ENCODE measurements at places on chromosomes 11 and 22.

DNA sequence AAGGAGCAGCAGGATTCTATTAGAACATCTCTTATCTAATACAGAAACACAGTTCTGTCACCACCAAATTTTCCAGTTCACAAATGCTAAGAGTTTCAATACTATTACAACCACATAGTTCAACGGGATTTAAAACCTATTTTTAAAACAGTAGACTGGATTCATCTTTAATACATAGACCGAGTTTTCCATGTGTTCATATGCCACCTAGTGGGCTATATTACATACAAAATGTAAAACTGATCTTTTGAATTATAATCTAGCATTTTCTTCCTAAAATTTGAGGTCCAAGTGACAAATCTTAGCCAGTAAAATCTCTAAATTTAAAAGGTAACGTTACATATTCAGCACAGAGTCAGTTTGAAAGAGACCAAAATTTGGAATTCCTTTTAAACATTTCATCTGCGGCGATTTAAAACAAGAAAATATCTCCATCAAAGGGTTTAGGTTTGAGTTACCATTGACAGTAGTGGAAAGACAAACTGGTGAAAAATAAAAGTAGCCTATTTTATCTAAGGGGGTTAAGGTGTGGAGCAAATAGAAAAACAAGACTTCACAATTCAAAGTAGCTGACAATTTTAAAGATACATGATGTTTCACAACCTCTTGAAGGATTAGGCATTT, 269.3 kb upstream of the MPPED2 start:
- DNase-seq: no peak

DNA sequence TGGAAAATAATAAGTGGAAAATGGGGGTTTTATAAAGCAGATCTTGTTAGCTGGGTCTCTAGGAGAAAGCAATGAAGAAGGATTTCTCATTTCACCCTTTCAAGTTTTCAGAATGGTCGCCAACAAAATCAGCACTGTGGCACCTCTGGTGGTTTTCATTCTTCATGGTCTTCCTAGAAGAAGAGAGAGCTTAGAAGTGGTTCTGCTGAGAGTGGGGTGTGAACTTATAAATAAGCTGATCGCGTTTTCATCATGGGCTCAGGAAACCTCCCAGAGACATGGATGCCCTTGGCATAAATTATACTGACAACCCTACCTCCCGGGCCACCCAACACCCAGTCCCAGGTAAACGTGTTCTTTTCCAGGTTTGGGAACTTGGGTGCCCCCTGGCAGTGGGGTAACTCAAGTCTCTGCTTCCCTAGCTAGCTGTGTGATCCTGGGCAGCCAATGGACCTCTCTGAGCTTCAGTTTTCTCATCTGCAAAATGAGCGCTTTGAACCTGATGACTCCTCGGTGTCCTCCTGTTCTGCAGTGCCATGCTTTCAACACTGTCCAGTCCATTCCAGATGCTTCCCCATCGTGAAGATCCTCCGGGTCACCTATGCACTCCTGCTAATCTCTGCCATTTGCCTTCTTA, 72.6 kb upstream of the GRAMD1B start:
- DNase-seq: no peak

GRCh38 chr11:132782102-132782501, 750.2 kb downstream of the OPCML start:
- DNase-seq: no peak

- no peak for DNase-seq
Observed at GRCh38 chr11:43856993-43857392, 23.6 kb upstream of the ALKBH3 start.

DNA sequence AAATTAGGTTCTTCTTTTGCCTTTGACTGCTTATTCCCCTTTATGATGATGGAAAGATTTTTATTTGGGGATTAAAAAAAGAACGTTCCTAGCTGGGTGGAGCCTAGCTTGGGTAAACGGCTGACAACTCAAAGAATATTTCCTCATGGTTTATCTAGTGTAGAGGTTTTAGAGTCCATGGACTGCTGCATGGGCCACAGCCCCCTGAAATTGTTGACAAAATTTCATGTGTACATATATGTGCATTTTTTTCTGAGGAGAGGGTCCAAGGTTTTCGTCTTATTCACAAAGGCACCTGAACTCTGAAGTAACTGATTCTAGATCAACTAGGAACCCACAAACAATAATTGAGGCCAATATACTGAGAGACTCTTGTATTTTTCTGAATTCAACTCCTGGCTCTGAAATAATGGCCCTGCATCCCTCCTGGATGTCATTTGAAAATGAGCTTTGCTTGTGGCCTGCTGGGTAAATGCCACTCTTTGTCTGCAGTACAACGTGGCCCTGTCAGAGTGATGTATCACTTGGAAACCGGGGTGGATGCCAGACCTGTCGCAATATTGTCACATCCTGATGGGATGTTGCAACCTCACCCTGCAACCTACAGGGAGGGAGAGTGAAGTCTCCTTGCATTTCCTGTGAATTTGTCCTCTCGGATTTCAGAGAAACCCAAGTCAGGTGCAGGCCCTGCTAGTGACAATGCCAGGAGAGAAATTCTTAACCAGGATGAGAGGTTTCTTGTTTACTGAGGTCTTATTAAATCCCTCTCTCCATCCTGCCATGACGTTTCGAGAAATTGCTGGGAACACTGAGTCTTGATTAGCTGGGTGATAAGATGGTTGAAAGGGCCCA, 33.8 kb downstream of the EHF start:
- peak; percentile 78 for DNase-seq

DNA sequence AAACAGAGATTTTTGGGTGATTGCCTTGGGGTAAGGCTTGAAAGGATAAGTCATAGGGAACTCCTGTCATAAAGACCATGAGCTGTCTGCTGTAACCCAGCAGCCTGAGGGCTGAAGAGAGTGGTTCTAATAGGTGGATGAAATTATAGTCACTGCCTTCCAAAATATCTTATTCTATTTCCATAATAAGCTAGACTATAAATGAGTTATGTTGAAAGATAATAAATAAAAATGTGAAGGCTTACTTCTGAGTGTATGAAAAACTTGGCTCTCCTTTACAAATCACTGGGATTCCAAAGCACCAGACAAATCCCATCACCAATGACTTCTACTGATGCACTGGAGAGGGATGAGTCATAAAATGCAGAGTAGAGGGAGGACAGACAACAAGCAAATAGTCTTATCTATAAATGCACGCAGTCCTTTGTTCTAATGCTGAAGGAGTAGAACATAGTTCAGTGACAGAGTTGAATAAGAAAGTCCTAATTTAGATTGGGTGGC, 775.0 kb upstream of the LRRC4C start:
- no peak for DNase-seq

DNA sequence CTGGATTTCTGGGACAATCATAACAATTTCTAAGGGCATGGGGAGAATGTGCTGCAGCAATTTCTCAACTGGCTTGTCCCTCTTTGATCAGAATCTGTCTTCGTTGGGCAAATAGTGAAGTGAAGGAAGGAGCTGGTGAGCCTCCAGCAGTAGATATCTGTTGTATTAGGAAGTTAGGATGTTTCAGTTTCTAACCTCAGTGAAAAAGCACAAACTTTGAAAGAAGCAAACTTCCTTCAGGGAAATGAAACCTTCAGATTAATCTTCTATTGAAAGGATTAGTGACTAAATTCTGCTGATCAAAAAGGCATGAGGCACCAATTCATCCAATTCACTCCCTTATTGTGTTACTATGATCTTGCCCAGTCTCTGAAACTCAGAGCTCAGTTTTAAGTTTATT, 24.3 kb downstream of the LMO2 start:
- DNase-seq: no peak

- DNase-seq: no peak
Observed at GRCh38 chr11:28542561-28542960, 434.4 kb downstream of the METTL15 start.

DNA sequence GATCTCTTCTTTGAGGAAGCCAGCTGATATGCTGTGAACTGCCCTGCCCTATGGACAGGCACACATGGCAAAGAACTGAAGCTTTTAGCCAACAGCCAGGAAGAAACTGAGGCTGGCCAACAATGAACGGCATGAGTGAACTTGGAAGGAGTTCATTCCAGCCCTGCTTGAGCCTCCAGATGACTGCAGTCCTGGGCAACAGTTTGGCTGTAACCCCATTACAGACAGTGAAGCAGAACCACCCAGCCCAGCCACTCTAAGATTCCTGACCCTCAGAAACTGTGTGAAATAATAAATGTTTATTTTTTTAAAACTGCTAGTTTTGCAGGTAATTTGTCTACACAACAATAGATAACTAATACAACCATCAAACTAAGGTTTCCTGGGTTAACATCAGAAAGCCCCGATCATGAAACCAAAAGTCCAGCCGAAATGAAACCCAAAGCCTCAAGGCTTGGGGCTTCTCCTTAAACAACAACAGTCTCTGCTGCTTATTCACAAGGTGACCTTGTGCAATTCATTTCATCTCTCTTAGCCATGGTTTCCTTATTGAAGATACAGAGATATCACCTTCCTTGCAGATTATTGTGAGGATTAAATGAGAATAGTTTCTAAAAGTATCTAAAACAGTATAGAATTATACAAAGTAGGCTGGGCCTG, 31.4 kb downstream of the PAK1 start:
- DNase-seq: no peak

DNA sequence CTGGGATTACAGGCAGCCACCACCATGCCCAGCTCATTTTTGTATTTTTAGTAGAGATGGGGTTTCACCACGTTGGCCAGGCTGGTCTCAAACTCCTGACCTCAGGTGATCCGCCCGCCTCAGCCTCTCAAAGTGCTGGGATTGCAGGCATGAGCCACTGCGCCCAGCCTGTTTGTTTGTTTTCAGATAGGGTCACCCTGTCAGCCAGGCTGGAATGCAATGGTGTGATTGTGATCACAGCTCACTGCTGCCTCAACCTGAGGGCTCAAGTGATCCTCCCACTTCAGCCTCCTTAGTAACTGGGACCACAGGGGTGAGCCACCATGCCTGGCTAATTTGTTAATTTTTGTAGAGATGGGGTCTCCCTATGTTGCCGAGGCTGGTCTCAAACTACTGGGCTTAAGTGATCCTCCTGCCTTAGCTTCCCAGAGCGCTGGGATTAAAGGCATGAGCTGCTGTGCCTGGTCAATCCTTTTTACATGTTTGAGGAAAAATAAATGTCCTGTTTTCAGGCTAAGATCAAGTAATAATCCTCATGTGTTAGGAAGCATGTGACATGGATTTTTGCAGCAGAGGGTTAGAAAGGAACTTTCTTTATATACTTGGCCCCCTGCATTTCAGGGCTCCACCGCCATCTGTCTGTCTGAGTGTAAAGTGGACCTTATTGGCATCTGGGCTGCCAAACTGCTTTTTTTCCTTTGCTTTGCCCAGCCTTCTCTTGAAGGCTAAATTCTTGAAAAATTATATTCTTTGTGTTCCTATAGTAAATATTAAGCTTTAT, 4.8 kb upstream of the SLC3A2 start:
- DNase-seq: no peak

- DNase-seq: no peak
Observed at GRCh38 chr11:18723991-18724390, 2.0 kb downstream of the IGSF22 start.

DNA sequence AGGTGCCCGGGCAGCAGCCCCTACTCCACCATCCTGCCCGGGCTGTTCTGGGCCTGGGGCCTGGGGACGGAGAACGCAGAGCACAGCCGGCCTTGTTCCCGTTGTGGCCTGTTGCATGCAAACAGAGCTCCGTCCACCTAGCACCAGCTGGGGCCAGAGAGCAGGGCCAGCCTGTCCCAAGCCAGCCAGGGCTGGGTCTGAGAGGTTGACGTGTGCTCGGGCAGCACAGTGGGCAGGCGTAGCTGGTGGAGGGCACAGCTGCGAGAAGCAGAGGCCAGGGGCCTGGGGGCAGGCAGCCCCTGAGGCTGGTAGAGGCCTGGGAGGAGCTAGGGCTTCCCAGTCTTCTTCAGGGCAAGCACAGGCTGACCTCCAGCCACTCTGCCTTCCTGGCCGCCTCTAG, 1192.6 kb downstream of the BRD1 start:
- DNase-seq: no peak

Data from inflammatory macrophage (primary cell).